Substantia nigra (tissue), 51 donors: ENCODE measurements at places on chromosomes 2 and 18.

DNA sequence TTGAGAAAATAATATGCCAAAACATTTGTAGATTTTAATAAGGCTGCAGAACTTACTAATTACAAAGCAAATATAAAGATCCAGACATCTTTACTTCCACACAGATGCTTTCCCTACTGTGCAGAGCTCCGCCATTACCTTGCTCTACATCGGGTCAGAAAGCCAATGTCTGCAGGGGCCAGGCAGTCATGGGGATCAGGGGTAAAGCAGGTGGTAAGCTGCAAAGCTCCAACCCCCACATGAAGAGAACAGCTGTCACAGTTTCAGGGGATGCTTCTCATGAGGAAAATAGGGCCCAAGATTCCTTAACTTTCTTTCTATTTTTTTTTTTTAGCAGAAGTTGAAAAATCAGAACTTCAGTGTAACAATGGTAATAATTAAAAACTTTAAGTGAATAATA lies 102.7 kb downstream of the DCC start:
- DNase-seq = no peak

- no peak for DNase-seq
Observed at GRCh38 chr18:76434452-76434851, 60.6 kb downstream of the ZNF516 start.

DNA sequence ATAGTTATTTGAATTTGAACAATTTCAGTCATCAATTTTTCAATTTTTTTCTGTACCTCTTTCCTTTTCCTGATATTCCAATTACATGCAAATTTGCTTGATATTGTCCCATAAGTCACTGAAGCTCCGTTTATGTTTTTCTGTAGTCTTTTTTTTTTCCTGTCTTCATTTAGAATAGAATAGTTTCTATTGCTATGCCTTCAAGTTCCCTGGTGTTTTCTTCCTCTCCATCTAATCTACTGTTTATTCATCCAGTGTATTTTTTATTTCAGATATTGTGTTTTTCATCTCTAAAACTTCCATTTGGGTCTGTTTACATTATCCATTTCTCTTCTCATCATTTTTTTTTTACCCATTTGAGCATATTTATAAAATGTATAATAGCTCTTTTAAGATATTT lies 8.0 kb upstream of the EIF2AK2 start:
- DNase-seq = no peak

DNA sequence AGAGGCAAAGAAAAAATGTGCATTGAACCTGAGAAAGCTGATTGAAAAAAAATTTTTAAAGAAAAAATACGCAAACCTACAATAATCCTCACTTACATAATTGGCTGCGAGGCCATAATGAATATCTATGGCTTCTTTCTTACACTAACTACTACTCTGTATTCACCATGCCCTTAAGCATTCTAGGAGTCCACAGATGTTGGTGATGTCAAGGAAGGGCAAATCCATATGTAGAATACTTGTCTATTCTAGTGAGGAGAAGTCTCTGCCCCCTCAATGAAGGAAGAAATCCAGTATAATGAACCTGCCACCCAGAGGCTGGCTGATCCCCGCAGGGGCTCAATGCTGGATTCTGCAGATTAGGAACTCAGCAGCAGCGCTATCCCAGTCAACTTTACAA lies 14.3 kb downstream of the GALNT3 start:
- DNase-seq = no peak

- DNase-seq = no peak
Observed at GRCh38 chr2:178990533-178991241, 59.2 kb downstream of the CCDC141 start.

GRCh38 chr2:99285526-99285925 lies 15.5 kb downstream of the LYG1 start:
- DNase-seq = no peak

- no peak for DNase-seq
Observed at GRCh38 chr2:37414470-37414949, 70.1 kb downstream of the QPCT start.

DNA sequence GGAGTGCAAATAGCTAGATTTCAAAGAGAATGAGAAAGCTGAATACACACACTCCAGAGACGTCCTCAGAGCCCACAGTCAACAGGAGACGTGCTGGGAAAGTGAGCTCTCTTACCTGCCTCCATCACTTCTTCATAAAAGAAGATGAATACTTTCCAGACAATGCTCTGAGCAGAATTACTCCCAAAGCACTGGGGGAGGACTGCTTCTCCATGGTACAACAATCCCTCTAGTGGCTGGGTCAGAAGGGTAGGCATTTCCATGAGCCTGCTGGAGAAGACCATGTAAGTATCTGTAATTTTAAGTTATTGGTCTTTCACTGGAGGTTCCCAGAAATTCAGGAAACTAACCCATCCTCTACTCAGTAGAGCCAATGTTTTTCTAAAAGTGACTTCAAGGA lies 190.3 kb downstream of the RBM43 start:
- DNase-seq = no peak

- DNase-seq = no peak
Observed at GRCh38 chr2:159658881-159659873, 42.8 kb upstream of the BAZ2B start.

DNA sequence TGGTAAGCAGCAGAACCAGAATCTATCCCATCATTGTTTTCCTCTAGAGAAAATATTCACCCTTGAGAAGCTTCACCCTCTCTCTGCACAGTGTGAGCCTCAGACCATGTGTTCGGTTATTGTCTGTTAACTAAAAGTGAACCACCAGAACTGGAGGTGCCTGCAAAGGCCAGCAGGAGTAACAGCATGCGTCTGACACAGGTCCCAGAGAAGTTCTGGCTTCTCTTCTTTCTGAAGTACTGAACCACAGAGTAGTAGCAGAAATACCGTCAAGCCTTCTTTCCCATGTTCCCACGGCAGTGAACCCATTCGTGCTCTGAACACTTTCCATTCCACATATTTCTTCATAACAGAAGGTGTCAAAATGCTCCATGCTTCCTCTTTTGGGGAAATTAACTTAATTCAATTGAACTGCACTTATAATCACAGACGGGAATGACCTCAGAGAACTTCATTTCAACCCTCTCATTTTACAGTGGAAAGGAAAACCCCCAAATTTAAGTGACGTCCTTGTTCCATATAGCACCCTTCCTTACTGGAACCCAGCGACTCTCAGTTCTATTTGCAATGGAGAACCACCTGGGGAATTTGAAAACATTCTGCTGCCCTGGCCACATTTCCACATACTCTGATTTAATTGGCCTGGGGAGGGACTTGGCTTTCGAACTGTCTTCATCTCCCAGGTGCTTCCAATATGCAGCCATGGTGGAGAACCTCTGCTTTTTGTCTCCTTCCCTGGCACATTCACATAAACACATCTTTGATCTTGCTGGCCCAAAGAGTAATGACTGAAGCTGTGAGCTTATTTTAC lies 519.1 kb downstream of the RNF144A start:
- DNase-seq = no peak

GRCh38 chr2:229376866-229377265 lies 105.8 kb upstream of the PID1 start:
- DNase-seq = no peak
